T-helper 22 cell (primary cell): ENCODE measurements at places on chromosomes 2 and 18.

- DNase-seq, result no peak
Observed at GRCh38 chr2:108377401-108377800, 353 bp upstream of the SULT1C4 start.

GRCh38 chr18:79952996-79953559, 1.6 kb upstream of the SLC66A2 start:
- DNase-seq, result no peak

DNA sequence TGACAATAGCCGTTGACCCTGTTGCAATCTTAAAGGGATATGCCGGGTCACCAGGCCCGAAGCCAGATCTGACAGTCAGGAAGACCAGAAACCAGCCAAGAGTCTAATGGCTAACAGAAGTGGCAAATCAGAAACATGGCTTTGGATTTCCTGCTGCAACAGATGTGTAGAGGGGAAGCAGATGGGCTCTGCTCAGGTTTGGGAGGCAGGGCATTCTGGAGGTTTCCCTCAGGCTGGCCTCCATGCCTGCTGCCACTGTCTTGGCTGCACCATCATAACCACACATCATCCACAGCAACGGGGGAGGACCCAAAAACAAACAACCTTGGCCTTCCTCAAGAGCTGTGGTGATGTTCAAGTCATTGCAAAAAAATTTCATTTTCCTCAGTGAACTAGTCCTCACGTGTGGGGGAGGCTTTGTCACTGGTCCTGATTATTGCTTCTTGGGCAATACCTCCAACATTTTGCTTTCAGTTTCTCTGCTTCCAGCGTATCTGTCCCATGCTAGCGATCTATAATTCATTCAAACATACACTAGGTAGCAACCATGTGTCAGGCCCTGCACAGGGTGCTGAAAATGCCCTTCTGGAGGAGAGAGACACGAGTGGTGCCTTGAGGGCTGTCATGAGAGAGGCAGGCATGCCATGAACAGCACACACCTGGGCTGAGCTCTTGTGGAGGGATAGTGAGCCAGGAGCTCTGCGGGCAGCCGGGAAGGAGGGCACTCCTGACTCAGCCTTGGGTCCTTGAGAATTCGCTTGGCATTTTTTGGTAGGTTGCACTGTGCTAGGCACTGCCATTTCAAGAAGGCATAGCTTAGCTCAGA, 48.2 kb upstream of the LGALSL start:
- no peak for DNase-seq

DNA sequence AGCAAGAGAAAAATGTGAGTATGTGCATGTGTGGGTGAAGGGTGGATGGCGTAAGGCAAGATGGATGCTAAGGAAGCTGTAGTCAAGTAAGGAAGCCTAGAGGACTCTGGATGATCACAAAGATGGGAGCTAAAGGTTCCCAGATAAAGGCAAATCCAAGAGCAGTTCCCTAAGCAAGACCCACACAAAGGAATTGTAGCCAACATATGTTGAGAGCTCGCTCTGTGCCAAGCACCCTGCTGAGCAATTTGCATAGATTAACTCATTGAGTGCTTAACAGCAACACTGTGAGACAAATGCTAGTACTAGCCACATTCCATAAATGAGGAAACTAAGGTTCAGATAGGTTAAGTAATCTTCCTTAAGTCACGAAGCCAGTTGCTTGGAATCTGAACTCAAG, 132.6 kb downstream of the C1D start:
- no peak for DNase-seq

DNA sequence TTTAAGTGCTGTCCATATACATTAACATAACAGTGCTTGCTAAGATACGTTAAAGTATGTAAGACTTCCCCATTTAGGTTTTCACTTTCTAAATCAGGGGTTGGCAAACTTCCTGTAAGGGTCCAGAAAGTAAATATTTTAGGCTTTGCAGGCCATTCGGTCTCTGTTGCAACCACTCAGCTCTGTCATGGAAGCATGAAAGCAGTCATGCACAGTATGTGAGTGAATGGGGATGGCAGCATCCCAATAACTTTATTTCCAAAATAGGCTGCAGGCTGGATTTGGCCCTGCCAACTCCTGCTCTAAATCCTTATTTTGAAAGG, 128.7 kb downstream of the PLA2R1 start:
- no peak for DNase-seq

DNA sequence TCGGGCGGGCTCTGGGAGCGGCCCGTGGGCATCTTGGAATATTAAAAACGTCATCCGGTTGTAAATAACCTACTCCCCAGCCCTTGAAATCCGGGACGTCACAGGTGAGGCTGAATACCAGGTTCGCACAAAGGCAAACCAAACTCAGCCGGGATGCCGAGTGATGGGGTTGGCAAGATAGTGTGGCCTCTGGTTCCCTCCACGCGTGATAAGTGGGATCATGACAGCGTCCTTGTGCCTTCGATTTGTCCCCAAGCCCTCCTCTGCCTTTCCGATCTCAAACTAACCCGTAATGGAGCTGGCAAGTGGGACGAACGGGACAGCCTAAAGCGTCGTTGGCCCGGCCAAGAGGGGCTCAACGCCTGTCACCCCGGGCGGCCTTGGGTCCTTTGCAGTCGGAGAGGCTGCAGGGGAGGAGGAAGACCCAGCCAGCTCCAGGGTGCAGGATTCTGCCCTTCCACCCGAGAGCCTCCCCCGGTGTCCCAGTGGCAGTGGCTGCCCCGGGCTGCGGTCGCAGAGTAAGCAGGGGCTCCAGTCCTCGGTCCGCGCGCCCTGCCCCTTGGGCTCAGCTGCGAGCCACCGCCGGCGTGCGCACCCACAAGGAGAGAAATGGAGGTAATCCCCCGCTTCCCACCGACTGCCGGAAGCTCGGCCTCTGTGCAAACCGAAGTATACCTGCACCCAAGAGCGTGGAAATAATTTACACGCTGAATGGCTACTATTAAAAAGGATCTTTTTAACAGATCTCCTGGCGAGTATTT, 13.4 kb upstream of the PAX3 start:
- DNase-seq, result no peak

DNA sequence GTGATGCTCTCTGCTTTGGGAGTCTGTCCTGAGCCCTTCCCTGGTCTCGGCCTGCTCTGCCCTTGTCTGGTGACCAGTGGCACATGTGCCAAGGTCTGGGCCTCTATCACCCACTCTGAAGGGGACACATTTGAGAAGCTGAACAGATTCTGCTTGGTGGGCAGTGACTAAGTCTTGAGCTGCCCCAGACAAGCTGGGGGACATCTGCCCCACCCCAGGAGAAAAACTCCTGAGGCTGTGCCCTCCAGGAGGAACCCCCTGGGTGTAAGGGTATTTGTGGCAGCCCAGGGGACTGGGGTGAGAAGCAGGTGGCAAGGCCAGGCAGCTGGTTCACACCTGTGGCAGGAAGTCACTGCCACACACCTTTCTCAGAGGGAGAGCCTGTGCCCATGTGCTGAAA, 342.1 kb downstream of the DYSF start:
- DNase-seq, result no peak

DNA sequence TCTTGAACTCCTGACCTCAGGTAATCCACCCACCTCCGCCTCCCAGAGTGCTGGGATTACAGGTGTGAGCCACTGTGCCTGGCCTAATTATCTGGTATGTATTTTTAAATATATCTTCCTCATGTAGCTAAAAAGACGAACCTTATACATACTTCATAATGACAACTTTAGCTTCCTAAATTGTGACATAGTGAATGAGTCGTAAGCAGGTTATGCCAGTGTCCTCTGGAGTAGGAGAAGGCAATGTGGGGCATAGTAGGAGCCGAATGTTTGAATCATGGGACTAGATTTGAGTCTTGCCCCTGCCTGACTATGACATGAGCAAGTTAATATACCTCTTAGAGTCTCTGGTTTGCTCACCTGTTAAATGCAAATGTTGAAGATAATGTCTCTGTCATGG, 95.8 kb upstream of the FOSL2 start:
- DNase-seq, result no peak
